SK-N-SH treated with all-trans-retinoic acid at 6 μM for 48 hours (cell line): ENCODE measurements at places on chromosomes 3 and 15.

GRCh38 chr15:91552555-91552954 lies 301.0 kb upstream of the SLCO3A1 start:
- ATAC-seq, result no peak

DNA sequence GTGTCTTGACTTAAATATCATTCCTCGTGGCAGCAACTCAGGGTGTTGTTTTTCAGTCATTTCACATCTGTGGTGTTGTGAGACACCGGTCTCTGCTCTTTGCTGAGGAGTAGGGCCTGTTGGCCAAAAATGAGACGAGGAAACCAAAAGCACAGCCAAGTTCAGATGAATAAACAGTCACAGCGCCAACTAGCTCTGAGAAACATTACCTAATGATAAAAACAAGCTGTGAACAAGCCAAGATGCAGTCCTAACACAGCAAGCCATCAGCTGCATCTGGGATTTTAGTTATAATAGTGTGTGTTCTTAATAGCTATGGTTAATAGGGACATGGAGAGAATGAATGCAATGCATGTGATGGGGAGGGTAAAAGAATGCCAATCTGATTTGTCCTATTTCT lies 843.4 kb upstream of the DPPA4 start:
- ATAC-seq, result no peak

DNA sequence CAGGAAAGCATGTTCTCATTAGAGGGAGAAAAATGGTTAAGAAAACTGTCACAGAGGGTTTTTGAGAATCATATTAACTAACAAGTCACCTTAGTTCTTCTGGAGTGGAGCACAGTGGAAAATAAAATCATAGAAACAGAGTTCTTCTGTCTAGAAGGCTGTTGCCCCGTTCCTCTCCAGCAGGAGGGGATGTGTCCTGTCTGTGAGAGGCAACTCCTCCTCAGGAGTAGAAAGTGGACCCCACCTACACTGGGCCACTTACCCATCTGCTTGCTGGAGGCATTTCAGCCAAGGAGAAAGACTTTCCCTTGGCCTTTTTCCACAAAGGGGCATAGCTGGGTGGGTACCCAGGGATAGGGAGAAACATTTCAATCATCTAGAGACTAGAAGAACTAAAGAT lies 106.6 kb downstream of the SSR3 start:
- ATAC-seq, result peak; percentile 63

DNA sequence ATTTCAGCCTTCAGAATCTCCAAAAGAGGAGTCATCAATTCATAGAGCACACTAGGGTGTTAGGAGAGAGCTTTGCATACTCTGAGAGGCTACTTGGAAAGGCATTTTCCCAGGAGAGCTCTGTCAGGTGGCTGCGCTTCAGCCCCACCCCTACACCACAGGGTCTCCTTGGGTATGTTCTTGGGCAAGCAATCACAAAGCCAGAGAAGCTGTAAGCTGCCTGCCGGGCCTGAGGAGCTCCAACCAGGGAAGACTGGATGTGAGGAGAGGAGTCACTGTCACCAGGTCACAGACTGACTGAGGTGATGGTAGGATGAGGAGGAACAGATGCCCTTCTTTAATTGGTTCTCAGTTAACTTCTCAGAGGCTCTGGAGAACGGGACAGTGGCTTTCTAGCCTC lies 9.8 kb upstream of the RPSA start:
- ATAC-seq, result no peak

DNA sequence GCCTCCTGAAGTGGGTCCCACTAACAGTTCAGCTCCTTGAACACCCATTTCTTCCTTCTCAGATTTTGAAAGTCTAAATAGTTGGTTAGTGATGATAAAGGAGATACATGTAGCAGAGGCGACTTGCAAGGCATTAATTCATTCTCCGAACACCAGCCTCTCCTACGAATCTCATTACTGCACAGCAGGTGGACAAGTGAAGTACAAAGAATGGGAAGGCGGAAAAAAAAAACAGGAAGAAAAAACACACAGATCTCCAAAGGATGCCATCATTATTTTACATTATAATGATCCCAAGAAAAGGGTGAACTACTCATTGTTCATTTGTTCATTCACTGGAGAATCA lies 276.5 kb downstream of the MAGI1 start:
- no peak for ATAC-seq

DNA sequence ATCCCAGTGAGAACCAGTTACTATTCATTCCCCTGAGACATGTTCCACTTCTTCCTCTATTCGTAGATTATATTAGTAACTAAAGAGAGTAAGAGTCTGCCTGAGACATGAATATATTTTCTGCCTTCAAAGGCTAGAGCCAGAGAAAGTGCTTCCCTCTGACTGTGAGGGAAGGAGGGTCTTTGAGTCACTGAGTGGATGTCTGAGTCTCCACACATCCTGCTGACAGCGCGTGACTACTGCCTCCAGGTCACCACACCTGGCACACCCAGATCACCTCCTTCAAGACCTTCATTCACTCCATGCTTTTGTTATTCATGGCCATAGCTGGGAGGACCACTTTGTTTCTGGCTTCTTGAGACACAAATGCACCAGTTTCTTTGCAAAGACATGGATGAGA lies 135.6 kb downstream of the SOX2 start:
- ATAC-seq, result no peak

DNA sequence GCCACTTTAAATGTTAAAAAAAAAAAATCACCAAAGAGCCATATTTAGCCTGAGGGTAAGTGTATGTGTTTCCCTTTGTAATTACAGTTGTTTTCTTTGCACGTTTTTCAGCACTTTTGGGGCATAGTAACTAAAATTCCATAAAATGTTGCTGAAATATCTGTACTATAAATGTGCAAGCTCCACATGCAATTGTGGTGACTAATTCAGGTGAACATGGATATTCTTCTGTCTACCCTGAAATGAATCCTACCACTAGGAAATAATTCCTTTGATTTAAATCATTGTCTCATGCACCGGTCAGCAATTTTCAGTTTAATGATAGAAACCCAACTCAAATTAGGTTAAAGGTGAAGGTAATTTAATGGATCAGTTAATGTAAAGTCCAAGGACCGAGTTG lies 13.1 kb upstream of the TFG start:
- no peak for ATAC-seq

GRCh38 chr3:15326673-15327072 lies 5.7 kb downstream of the SH3BP5 start:
- ATAC-seq, result no peak

- ATAC-seq, result no peak
Measured at GRCh38 chr3:184591789-184592188, 30.2 kb downstream of the EPHB3 start.

DNA sequence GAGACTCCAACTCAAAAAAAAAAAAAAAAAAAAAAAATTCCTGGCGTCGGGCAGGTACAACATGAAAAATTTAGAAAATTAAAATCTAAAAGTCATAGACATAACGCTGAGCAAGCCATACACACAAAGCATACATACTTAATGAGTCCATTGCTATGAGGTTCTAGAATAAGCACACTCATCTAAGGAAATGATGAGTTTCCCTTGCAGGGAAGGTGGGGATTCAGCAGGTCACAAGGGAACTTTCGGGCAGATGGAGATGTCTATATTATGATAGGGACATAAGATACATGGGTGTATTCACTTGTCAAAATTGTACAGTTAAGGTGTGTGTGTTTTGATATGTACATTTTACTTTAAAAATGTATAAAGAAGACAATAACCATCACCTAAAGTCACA lies 120.2 kb upstream of the LIPC start:
- no peak for ATAC-seq

DNA sequence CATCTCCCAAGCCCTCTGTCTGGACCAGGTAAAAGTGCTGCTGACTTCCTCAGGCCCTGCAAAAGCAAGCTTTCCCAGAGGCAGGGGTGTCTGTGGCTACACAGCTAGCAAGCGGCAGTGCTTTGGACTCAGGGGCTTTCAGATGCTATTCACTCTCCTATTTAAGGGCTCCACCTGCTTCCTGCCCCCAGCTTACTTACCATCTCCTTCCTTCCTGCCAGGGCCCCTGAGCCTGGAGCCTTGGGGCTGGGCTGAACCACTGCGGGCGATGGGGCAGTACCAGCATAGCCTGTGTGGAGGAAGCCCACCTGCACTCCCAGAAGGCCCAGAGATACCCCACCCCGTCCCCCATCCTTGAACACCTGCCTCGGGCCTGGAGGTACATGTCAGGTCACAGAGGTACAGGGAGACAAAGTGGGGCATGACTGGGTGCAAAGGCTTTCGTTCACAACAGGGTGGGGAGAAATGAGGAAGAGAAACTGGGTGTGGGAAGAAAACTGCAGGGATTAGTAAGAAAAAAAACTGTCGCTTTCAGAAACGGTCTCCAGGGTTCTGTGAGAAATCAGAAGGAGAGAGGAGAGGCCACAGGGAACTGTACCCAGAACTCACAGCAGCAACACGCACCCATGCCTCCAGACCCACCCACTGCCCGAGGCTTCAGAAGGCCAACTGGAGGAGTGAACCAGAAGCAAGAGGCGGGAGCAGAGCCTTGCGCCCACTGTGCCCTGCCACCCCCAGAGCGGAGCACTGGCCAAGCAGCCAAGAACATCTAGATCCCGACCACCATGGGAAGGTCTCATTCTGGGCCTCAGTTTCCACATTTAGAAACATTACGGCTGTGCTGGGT lies 49.5 kb downstream of the CCDC12 start:
- ATAC-seq, result no peak

DNA sequence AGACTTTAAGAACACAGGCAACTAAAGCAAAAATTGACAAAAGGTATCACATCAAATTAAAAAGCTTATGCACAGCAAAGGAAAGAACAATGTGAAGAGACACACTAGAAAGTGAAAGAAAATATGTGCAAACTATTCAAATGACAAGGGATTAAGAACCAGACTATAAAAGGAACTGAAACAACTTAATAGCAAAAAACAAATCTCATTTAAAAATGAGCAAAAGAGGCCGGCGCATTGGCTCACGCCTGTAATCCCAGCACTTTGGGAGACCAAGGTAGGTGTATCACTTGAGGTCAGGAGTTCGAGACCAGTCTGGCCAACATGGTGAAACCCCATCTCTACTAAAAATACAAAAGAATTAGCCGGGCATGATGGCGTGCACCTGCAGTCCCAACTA lies 14.4 kb downstream of the NGLY1 start:
- ATAC-seq, result no peak

DNA sequence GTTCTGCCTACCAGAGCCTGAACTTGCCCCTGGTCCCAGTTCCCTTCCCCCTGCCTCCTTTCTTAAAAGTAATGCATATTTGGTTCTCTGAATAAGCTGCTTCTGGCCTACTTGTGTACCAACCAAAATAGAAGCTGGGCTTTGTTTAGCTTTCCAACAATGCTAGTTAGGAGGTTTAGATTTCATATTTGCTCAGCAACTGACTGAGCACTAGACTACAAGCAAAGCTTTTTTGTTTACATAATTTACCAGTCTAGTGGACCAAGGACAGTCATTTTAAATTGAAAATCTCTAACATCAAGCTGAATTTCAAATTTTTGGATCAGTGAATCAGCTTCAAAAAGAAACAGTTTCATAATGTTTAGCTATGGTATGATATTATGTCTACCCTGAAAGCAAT lies 331.2 kb downstream of the ULK4 start:
- ATAC-seq, result no peak

GRCh38 chr3:187713504-187713903 lies 11.1 kb upstream of the RTP2 start:
- ATAC-seq, result peak; percentile 68

DNA sequence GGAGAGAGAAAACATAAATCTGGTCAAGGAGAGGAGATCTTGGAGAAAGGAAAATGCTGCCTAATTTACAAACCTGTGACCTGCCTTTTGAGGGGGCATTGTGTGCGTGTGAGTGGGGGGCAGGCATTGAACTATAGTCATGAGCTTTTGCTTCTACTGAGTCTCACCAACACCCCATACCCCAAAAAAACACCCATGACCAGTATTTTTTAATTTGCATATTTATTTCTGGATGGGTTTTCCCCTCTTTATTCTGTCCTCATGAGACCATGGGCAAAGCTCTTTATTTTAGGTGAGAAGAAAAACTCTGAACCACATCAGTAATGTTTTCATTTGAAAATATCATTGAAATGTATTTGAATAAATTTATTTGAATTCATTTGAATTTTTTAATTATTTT lies 20.6 kb downstream of the CD80 start:
- ATAC-seq, result no peak

DNA sequence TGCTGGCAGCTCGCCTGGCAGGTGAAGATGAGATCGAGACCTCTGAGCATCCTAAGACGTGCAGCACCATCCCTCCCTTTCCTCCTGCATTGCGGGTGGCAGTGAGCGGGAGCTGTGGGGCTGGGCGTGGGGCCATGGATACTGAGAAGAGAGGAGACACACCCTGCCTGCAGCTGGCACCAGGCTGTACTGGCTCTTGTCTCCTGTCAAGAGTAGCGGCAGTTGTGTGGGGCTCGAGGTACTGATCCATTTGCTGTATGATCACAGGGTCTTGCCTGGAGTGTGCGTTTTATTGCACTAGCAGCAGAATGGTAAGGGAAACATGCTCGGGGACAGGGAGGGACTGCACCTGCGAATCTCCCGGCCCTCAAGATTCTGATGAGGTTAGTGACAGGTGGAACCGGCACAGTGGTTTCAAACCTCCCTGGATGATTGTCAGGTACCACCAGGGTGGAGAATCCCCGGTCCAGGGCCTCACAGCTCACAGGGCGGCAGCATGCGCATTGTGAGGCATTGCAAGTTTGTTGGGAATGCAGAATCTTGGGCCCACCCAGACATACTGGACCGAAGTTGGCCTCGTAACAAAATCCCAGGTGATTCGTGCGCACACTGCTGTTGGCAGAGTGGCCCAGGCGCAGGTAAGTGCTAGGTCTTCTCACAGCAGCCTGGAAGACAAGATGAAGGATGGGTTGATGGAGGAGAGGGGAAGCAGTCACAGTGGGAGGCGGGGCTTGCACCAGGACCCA lies 14.1 kb downstream of the SYNM start:
- ATAC-seq, result no peak

DNA sequence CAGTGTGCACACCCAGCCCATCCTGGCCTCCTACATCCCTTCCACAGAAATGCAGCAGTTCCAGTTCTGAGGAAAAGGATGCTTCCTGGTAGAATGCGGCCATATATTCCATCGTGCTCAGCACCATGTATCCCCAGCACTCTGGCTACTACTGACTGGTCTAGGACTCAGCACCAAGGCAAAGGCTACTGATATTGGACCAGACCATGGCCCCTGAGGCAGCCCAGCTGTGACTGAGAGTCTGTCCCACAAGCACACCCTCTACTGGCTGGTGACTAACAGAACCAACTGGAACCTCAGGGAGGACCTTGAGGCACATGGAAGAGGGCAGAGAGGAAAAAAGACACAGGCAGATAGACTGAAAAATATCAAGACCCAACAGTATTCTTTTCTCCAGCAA lies 30.0 kb downstream of the TARS3 start:
- ATAC-seq, result no peak
